CD4-positive, alpha-beta T cell treated with Interleukin-4 for 4 hours (primary cell): ENCODE measurements at places on chromosomes 7 and 10.

DNA sequence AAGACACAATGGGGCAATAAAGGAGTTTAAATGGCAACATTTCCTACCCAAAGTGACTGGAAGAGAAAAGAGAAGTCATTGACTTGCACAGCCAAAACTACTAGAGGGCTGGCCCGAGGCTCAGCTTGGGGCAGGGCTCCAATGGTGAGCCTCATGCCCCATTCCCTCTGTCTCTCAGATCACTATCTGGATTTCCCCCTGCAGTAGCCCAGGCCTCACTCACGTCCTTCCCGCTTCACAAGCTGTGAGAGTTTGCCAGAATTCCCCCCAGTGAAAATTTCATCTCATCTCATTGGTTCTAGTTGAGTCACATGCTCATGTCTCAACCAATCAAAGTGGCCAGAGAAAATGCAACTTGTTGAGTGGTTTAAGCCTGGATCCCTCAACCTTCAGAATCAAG lies 181.3 kb downstream of the WDR11 start:
- no peak for DNase-seq

- DNase-seq: no peak
Measured at GRCh38 chr10:74882831-74883230, 56.4 kb downstream of the KAT6B start.

DNA sequence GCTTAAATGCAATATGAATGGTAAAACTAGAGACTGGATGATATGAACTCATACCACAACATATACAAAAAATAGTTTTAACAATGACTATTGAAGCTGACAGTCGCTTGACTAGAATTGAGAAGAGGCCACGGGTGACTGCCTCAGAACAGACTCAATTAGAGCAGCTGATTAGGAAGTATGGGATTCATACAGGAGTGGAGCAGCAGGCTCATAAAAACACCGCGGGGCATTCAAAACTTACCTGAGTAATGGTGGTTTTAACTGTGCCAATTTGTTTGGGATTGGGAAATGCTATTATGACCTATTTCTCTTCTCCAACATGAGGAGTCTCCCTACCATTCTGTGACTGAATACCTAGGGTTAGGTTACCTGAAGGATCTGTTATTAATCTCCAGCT lies 2.1 kb downstream of the CADPS2 start:
- no peak for DNase-seq

- DNase-seq: no peak
Measured at GRCh38 chr10:133079836-133080682, 7.7 kb upstream of the ADGRA1 start.

DNA sequence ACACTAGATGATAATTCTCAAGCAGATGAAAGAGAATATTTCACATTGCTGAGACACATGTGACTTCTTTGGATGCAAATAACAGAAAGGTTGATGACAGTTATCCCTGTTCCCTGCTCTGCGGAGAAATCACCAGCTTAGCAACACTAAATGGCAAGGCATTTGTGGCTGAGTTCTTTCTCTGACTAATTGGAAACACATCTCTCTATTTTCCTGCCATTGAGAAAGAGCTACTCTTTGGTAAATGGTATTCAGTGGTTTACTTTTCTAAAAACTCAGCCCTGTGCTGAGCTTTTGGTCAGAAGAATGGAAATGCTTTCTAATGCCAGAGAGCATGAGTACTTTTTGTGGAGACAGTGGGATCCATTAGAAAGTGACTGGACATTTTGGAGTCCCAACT lies 771.4 kb downstream of the LRMDA start:
- no peak for DNase-seq

GRCh38 chr10:81036257-81036656 lies 498.6 kb downstream of the SH2D4B start:
- no peak for DNase-seq

GRCh38 chr10:93445097-93445960 lies 36.8 kb downstream of the MYOF start:
- no peak for DNase-seq

DNA sequence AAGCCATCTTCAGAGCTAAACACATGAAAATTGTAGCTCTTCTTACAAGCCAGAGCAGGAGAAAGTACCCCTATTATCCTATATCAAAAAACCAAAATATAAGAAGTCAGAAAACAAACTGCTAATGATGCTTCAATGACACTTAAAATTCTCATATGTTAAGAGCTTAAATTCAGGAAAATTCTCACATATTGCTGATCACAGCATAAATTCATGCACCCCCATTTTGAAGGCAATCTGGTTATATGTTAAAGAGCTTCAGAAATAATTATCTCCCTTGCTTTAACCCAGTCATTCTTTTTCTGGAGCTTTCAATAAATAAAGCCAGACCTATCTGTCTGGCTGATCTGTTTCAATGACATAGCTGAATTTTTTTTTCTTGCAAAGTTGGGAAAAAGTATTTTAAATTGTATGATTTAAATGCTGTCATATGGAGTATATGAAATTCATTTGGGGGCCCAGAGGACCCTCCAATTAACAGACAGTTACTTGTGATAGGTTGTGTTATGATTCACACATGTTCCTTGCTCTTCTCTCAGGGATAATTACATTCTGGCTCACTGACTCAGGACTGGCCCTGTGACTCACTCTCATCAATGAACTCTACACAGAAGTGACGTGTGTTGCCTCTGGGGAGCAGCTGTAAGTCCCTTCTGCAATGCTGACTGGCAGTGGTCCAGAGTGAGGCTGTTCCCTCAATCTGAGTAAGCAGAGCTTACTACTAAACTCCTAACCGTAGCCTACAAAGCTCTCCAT lies 85.2 kb downstream of the HGF start:
- no peak for DNase-seq

DNA sequence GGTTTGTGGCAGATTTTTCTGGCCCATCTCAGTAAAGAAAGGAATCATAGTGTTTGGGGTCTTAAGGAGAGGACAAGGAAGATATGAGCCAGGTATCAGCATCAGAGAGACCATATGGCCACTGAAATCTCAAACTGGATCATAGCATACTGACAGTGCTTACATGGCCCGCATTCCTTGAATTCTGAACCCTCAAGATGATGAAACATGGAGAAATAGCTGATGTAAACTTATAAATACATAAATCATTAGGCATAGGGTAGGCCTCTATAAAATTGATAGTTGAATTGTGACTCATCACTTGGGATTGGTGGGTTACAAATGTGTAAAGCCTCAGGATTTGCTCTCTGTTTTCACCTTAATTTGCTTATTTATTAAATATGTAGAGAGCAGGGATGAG lies 688.5 kb downstream of the CNTNAP2 start:
- DNase-seq: no peak

GRCh38 chr7:155979566-155979965 lies 167.3 kb upstream of the SHH start:
- no peak for DNase-seq

DNA sequence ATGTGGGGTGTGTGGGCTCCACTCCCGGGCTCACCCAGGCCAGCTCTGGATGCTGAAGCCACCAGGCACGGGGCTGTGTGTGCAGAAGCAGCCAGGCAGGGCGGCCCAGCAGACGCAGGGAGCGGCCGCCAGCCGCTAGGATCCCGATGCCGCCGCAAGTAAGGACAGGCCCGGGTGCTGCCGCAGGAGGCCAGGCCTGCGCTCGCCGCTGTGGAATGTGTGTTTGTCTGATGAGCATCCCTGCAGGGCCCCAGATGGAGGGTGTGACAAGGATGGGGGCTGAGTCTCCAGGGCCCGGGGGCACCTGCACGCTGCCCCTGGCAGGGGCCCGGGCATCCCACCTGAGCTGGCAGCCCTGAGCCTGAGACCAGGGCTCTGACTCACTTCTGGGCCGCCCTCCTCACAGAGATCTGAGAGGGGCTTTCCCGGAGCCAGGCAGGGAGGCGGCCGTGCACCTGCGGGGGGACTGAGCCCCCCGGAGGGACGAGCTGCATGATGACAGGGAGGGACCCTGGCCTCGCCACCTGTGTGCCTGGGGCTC lies 101.5 kb downstream of the FOXL3 start:
- no peak for DNase-seq

- no peak for DNase-seq
Measured at GRCh38 chr10:33015761-33016547, 57.9 kb upstream of the ITGB1 start.

DNA sequence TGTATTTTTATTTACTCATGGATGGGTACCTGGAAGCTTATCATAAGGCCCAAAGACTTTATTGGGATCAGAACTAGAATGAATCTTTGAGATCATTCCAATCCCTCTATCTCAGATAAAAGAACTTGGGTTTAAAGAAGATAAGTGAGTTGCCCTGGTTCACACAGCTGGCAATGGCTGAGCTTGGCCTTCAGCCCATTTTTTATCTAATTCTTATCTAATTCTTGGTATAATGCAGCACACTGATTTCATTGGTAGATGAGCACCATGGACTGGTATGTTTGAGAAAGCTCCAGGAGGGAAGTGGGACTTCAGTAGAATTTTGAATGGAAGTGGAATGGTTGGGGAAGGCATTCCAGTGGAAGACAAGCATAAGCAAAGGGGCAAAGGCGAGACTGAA lies 558.9 kb downstream of the REEP3 start:
- no peak for DNase-seq

GRCh38 chr10:19987931-19988330 lies 171.7 kb downstream of the PLXDC2 start:
- no peak for DNase-seq

- DNase-seq: no peak
Measured at GRCh38 chr10:113149626-113150025, 199.6 kb downstream of the TCF7L2 start.

DNA sequence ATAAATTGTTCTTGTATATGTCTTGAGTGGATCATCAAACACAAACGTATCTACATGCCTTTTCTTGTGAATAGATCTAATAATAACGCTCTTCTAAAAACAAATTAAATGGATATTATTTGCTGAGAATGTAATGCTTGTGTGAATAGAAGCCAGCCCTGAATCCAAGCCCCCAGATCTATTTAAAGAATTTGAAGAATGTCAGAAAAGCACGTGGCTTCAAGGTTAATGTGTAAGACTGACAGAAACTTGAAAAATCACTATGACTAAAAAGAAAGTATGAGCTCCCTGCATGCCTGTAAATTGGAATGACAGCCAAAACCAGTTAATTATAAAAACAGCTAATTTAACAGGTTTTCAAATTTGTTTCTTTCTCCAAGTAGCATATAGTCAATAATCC lies 43.2 kb upstream of the ATRNL1 start:
- no peak for DNase-seq

DNA sequence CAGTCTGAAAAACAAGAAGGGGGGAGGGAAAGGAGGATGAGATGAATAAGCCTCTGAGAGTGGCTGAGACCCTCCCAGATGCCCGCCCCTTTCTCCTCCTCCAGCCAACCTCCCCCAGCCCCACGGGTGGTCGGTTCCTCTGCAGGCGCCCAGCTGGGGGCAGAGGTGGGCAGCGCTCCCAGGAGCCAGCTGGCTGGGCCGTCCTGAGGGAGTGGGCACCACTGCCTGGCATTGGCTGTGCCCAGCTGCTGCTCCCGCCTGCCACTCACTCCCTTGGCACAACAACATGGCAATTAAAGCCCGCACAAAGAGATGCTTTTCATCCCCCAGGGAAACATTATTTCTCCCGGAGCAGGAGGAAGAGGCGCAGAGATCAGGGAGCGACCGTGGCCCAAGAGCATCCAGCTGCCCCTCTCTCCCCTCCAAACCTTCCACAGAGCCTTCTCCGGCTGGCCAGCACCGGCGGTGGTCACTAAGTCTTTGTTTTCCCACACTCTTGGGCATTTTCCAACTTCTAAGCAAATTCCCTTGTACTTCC lies 107.2 kb downstream of the SPDYE5 start:
- DNase-seq: no peak

- no peak for DNase-seq
Measured at GRCh38 chr10:58094985-58095718, 172.5 kb downstream of the IPMK start.

DNA sequence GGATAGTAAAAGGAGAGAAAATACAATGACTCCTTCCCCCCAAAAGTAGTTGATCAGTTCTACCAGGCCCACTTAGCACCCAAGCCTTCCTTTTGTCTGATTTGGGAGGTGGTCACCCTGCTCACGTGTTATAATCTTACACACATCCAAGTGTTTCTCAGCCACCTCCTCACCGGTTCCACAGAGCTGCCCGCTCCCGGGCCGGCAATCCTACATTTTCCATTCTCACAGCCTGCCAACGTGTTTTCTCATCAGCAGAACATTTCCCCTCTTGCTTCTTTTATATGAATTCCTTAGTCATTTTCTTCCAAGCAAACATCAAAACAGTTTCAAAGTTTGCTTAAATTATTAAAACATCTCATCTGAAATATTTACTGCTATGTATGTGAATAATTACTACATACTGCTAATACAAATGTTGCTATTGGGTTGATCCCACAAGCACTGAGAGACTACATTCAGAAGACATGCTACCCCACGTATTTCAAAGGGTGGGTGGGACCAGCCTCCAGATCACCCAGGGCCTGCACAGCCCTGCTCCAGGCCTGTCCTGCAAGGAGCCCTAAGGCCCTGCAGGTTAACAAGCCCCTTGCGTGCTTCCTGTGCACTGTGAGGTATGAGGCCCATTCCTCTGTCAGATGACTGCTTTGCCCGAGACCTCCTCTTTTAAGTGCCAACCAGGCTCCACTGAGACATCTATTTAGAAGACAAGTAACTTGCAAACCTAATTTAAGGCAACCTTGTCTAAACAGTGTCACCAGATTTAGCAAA lies 75.3 kb downstream of the GRB10 start:
- no peak for DNase-seq
